Right ventricle myocardium superior (tissue), 1 donor: ENCODE measurements at places on chromosomes 5 and 9. TPM values are rescaled to one million over a fixed set of nuclear protein-coding genes. Genes with fewer than 3 reads are reported as not detected.
A peak's percentile ranks its signal among the peaks of the same experiment; 100 is the strongest.

Gene INSL6
- not detected for total RNA-seq

Gene LCNL1
- total RNA-seq: 9.7 TPM

Gene PDE6A
- total RNA-seq: 0.08 TPM

Gene PCAT7
- total RNA-seq: 0.08 TPM

Gene SLC9A3
- 0.91 TPM for total RNA-seq

Gene MARCOL
- not detected for total RNA-seq

Gene FAT2
- not detected for total RNA-seq

DNA sequence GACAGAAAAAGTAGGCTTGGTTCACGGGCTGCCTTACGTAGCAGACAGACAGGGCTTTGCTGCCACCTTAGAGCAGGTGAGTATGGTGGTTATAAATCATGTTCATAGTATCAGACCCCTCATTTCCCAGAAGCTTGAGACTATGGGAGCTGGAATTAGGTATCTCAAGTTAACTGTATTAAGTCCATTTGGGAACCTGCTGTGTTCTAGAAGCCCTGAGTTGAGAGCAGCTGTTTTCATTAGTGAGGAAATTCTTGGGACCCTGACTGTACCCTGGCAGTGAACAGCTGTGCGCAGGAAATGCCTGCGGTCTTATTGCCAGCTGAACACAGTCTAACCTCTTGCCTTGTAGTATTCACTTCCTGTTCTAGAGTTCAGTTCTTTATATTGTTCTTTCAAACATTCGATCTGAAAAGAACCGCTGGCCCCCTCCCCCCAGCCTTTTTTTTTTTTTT lies 29.8 kb downstream of the UGCG start:
- DNase-seq: peak; percentile 50

DNA sequence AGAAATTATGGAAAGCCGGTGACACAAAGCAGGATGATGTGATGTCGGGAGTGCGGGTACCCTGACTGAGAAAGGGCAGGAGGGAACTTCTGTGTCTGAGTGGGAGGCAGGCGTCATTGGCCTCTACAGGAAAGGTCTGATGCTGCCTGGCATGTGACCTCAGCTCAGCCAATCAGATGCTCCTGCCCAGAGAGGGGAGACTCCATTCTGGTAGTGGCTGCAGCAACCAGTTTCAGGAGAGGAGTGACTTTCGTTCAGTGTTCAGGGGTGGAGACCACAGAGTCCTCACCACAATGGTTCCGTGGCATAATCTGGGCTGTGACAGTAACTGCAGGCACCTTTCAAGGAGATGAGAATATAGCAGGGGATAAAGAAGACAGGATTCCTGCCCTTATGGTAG lies 6.7 kb upstream of the SFXN1 start:
- no peak for DNase-seq

- no peak for DNase-seq
These were observed 144.8 kb upstream of the ADCY2 start for GRCh38 chr5:7251132-7251531.

DNA sequence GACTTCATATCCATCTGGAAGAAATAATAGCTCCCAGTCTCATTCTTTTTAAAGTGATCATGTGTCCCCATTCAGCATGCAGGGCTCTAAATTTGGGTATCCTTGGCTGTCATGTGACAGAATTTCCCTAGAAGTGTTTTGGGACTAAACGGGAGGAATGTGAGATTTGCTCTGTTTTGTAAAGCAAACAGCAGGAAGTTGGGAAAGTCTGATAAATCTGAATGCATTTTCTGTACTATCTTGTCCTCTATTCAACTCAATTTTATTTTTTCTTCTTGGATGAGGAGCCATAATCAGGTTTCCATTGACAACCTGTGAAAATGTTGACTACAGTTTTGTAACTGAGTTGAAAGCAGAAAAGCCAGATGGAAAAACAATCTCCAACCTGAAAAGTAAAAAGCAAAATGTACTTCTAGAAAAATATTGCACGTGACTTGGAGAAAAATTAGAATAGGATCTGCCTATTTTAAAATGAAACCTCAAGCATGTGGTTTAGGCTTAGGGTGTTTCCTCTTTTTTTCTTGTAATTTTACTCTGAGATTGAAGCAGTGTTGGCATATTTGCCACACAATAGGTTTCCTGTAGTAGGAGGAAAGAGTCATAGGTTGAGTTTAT lies 76.2 kb upstream of the IL6ST start:
- DNase-seq: no peak

- no peak for DNase-seq
These were observed 11.1 kb downstream of the SPRY4 start for GRCh38 chr5:142313682-142314081.

- DNase-seq: no peak
These were observed 28.1 kb upstream of the F2RL1 start for GRCh38 chr5:76790632-76791290.

GRCh38 chr5:141914199-141914743 lies 9.4 kb upstream of the DELE1 start:
- DNase-seq: peak; percentile 73

DNA sequence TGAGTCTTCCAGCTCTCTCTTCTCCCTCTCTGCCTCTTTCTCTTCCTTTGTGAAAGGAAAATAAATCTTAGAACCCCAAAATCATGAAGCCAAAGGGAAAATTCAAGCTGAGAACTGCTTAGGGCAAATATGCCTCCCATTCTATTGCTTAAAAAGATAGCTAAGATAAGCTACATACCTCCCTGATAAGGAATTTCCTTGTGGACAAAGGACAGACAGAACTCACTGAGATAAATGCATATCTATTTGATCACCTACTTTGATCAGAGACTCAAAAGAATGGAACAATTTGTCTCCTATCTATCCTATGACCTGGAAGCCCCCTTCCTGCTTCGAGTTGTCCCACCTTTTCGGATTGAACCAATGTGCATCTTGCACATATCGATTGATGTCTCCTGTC lies 220.6 kb upstream of the NMUR2 start:
- DNase-seq: no peak

DNA sequence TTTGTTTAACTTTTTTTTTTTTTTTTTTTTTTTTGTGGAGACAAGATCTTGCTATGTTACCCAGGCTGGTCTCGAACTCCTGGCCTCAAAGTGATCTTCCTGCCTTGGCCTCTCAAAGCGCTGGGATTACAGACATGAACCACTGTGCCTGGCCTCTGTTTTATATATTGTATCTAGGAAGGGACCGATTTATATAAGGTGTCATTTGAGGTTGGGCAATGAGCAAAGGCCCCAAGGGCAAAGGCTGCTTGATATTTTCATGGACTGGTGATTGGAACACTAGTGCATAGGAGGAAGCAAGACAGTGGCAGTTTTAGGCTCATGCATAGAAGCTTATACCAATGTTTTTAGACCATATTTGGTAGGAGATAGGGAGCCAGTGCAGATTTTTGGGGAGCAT lies 3.2 kb downstream of the SLC26A2 start:
- DNase-seq: no peak

DNA sequence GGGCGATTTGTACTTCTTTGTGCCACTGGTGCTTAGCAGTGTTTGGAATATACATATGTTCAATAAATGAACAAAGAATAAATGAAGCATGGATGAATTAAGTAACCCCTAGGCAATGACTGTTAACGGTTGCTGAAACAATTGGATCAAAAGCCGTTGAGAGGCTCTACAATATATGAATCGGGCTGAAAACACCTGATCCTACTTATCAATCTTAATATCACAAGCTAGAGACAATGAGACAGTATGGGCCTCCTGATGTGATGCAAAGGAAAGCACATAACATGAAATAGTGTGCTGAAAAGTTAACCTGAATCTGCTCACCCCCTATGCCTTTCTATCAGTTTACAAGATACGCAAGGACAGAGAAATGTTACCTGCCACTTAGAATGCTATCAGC lies 410.3 kb upstream of the RGMB start:
- DNase-seq: no peak
